PC-9 (cell line): ENCODE measurements at places on chromosomes 5 and 9. TPM values are rescaled to one million over a fixed set of nuclear protein-coding genes. Genes with fewer than 3 reads are reported as not detected.
A peak's percentile ranks its signal among the peaks of the same experiment; 100 is the strongest.

ACOT12 gene
- total RNA-seq, result not detected in 2 replicates

DNA sequence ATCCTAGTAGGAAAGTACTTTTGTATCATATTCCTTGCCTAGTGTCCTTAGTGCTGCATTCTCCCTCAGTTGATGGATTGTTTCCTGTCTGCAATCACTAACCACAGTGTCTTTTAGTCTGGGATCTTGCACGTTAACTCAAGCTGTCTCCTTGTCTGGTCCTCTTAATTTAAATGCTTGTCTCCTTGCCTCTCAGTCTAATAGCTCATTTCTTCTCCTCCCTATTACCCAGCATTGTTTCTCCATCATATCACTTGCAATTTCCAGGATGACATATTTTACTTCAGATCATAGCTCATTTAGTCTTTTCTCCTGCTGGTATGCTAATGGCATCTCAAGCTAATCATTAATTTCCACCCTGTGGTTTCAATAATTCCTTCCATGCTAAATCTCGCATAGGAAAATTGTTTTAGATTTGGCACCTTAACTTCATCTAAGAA is 2052.0 kb upstream of the C9orf72 start:
- H3K36me3 ChIP-seq, result no peaks in the 10 kb centered on the region
- no peak overlapping the region for H3K4me3 ChIP-seq
- no peaks in the 10 kb centered on the region for H3K4me1 ChIP-seq
- DNase-seq, result no peak
- H3K27me3 ChIP-seq, result no peaks in the 10 kb centered on the region

GPRIN1 gene
- total RNA-seq, result 7.2 and 11.0 TPM in 2 replicates

BAG1 gene
- total RNA-seq, result 21.9 and 35.5 TPM in 2 replicates

GRCh38 chr9:110799396-110799795 is 130.8 kb downstream of the MUSK start:
- no peaks in the 10 kb centered on the region for H3K36me3 ChIP-seq
- no peak overlapping the region for H3K4me3 ChIP-seq
- H3K27ac ChIP-seq, result no peak overlapping the region
- no peak for DNase-seq
- peaks cover 25% of the 10 kb centered on the region for H3K4me1 ChIP-seq

DNA sequence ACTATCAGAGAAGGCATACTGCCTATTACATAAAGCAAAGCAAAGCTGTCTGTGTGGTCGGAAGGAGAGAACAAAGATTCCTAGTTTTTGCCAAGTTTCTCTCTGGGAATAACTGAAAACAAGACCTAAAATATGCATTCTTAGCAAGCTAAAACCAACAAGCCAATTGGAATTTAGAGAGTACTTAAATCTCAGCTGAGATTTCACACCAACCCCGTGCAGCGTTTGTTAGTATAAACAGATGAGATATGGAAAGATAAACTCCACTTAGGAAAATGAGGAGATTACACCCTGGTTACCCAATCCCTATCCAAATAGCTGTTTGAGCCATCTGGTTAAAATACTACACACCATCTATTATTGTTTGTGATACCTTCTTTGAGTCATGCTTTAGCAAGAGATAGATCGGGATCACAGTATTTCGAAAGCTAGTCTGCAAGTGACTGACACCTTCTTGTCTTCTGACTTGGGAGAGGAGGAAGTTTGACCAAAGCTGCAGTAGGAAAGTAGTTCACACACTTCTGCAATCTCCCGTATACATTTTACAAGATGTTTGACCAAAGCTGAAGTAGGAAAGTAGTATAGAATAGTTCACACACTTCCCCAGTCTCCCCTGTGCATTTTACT is 18.2 kb downstream of the FAF2 start:
- peaks cover 9% of the 10 kb centered on the region for H3K4me1 ChIP-seq
- peak overlapping the region; percentile 19; the same call in 1 of the 2 replicates for H3K27ac ChIP-seq
- H3K36me3 ChIP-seq, result peaks cover 8% of the 10 kb centered on the region; the same call in 1 of the 2 replicates
- H3K27me3 ChIP-seq, result no peaks in the 10 kb centered on the region

DNA sequence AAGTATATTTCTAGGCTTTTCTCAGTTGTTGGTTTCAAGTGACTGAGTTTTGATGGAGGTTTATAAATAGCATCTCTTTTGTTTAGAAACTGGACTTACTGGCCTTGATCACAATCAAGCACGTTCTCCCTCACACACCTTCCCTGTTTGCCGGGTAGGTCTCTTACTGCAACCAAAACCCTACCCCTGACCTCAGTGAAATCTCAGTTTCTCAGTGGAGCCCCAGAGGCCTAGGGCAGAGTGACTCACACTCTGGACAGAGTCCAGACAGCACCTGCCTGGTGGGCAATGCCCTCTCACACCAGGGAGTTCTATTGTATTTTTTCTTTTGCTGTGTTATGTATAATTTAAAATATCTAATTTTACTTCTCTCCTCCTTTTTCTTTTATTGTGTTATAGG is 48.4 kb upstream of the EPB41L4B start:
- no peaks in the 10 kb centered on the region for H3K36me3 ChIP-seq
- H3K27me3 ChIP-seq, result no peaks in the 10 kb centered on the region
- no peak overlapping the region for H3K4me3 ChIP-seq
- peaks cover 37% of the 10 kb centered on the region for H3K4me1 ChIP-seq
- H3K27ac ChIP-seq, result peak overlapping the region; percentile 60

- no peaks in the 10 kb centered on the region for H3K36me3 ChIP-seq
- H3K27ac ChIP-seq, result no peak overlapping the region
- H3K4me3 ChIP-seq, result no peak overlapping the region
- H3K4me1 ChIP-seq, result peaks cover 25% of the 10 kb centered on the region
Observed at GRCh38 chr9:127341152-127341551, 55.8 kb upstream of the SLC2A8 start.

- no peak overlapping the region for H3K27ac ChIP-seq
- H3K4me3 ChIP-seq, result no peak overlapping the region
- no peaks in the 10 kb centered on the region for H3K27me3 ChIP-seq
- H3K36me3 ChIP-seq, result no peaks in the 10 kb centered on the region
- no peak for DNase-seq
Observed at GRCh38 chr5:59361454-59361853, 532.1 kb downstream of the PDE4D start.

DNA sequence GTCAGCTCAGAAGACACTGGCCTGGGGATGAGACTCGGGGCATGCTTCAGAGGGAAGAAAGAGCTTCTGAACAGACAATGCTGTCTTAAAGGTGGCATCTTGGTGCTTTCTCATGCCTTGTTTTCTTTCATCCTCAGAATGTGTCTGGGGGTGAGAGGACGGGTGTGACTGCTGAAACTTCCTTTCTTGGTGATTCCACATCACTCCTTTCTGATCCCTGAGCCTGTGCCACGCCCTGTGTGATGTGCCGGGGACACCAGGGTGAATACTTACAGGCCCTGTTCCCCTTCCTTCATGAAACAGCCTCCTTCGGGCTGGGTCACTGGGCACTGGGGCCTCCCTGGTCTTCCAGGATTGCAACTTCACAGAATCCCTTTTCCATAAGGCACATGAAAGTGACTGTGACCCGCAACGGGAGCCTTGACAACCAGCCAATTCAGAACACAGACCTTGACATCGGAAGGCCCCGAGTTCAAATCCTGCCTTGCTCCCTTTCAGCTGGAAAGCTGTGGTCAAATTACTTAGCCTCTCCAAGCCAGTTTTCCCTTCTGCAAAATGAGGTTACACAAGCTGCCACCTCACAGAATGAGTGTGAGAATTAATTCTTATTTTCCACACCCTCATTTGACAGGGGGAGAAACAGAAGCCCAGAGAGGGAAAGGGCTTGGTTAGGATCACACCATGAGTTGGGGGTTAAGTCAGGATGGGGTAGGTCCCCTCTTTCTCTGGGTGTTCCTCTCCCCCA is 44.1 kb upstream of the IL17B start:
- no peak for DNase-seq
- no peak overlapping the region for H3K4me3 ChIP-seq
- H3K27ac ChIP-seq, result no peak overlapping the region
- H3K4me1 ChIP-seq, result peaks cover 9% of the 10 kb centered on the region; the same call in 1 of the 2 replicates
- no peaks in the 10 kb centered on the region for H3K36me3 ChIP-seq

DNA sequence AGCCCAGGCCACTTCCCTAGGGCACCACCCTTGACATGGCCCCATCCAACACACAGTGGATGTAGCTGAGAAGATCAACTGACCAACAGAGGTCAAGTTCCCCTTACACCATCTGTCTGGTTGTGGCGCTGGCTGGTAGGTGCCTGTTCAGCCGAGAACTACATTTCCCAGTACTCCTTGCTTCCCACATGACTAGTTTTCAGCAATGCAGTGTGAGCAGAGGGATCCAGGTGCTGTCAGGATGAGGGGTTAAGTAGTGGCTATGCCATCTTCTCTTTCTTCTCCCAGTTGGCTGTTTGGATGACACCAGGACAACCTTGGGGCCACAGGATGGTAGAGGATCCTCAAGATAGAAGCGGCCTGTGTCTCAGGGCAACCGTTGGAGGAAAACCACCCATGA is 48.6 kb upstream of the SH3PXD2B start:
- DNase-seq, result no peak
- peaks cover 27% of the 10 kb centered on the region for H3K27me3 ChIP-seq
- H3K4me3 ChIP-seq, result no peak overlapping the region
- H3K27ac ChIP-seq, result no peak overlapping the region
- H3K36me3 ChIP-seq, result no peaks in the 10 kb centered on the region
- no peaks in the 10 kb centered on the region for H3K4me1 ChIP-seq

- no peak overlapping the region for H3K4me3 ChIP-seq
- H3K27ac ChIP-seq, result no peak overlapping the region
- H3K27me3 ChIP-seq, result peaks cover 32% of the 10 kb centered on the region
- H3K4me1 ChIP-seq, result no peaks in the 10 kb centered on the region
- DNase-seq, result no peak
- no peaks in the 10 kb centered on the region for H3K36me3 ChIP-seq
Observed at GRCh38 chr9:113955076-113955752, 79.1 kb downstream of the ZNF618 start.

TAF11L5 gene
- not detected in 2 replicates for total RNA-seq

DNA sequence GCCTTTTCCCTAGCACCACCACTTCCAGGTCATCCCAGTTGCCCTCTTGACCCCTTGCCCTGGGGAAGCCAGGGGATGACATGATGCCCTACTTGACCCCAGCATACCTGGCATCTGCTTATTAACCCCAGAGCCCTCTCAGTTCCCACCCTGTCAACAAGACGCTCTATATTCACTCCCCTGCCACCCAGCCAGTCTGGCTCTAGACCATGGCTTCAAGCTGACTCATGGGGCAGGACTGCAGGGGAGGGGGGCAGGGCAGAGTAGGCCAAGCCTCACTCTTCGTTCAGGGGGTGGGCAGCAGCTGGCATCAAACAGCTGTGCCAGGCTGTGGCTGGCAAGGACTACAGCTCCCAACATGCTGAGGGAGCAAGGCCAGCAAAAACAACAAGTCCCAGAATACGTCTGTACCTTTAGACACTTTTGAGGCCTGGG is 5.3 kb downstream of the ATOSB start:
- H3K27me3 ChIP-seq, result no peaks in the 10 kb centered on the region
- no peak for DNase-seq
- no peaks in the 10 kb centered on the region for H3K36me3 ChIP-seq
- no peak overlapping the region for H3K27ac ChIP-seq

GRCh38 chr9:99885747-99886146 is 20.7 kb upstream of the STX17 start:
- no peak overlapping the region for H3K4me3 ChIP-seq
- no peak overlapping the region for H3K27ac ChIP-seq
- no peaks in the 10 kb centered on the region for H3K4me1 ChIP-seq
- no peaks in the 10 kb centered on the region for H3K27me3 ChIP-seq

DNA sequence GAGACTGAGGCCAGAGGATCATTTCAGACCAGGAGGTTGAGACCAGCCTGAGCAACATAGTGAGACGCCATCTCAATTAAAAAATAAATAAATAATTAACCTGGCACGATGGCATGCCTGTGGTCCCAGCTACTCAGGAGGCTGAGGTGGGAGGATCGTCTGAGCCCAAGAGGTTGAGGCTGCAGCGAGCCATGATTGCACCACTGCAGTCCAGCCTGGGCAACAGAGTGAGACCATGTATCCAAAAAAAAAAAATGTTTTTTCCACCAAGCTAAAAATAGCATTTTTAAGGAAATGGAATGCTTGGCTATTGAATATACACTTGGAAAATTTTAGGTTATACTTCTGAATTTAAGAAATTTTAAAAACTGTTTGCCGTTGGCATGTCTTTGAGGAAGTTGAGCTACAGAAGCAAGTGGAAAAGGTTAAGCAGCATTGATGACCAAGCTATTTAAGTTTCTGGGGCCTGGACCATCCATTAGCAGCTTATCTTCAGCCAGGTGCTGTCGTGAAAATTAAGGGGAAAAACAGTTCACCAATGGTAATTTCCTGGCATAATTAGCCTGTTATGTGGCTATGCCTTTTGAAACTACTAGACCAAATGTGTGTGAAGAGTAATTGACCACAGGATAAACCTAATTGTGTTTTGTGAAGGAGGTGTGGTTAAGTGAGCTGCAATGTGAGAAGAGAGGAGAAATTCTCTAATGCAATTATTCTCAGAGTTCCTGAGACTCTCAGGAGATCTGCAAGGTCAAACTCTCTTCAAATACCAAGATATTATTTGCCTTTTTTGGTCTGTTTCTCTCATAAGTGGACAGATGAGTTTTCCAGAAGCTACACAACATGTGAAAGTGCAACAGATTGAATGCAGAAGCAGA is 21.0 kb downstream of the F2R start:
- no peak overlapping the region for H3K27ac ChIP-seq
- peaks cover 14% of the 10 kb centered on the region; the same call in 1 of the 2 replicates for H3K4me1 ChIP-seq
- no peak for DNase-seq

TMOD1 gene
- total RNA-seq, result 6.8 and 7.1 TPM in 2 replicates

GRCh38 chr9:78369639-78370219 is 72.8 kb downstream of the PSAT1 start:
- H3K4me3 ChIP-seq, result no peak overlapping the region
- H3K27ac ChIP-seq, result no peak overlapping the region
- DNase-seq, result peak; percentile 49
- H3K36me3 ChIP-seq, result no peaks in the 10 kb centered on the region

GRCh38 chr5:148788636-148789035 is 37.8 kb upstream of the ADRB2 start:
- H3K36me3 ChIP-seq, result no peaks in the 10 kb centered on the region
- H3K27ac ChIP-seq, result no peak overlapping the region
- no peak overlapping the region for H3K4me3 ChIP-seq
- no peaks in the 10 kb centered on the region for H3K27me3 ChIP-seq
- peak; percentile 33 for DNase-seq
- H3K4me1 ChIP-seq, result no peaks in the 10 kb centered on the region

- no peak for DNase-seq
- no peaks in the 10 kb centered on the region for H3K4me1 ChIP-seq
- no peaks in the 10 kb centered on the region for H3K36me3 ChIP-seq
- no peak overlapping the region for H3K4me3 ChIP-seq
- H3K27ac ChIP-seq, result no peak overlapping the region
Observed at GRCh38 chr9:123410281-123410910, 54.4 kb downstream of the CRB2 start.

MLANA gene
- total RNA-seq, result not detected in 2 replicates

TMEM215 gene
- not detected in 2 replicates for total RNA-seq

DNA sequence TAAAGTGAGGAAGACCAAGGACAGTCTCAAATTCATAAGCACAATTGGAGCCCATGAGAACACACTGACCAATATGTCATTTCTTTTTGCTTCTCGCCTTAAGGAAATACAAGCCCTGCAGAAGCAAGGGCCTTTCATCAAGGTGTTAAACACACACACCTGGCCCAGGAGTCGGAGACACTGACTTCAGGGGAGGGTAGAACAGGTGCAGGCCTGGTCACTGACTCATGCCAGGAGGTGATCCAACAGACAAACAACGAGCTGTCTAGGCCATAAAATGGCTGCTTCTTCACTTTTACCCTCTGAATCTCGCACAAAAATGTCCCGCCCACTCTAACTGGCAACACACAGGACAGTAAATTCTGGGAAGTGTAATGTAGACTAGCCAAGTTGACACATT is 62.7 kb downstream of the RGMB start:
- no peak overlapping the region for H3K4me3 ChIP-seq
- H3K27me3 ChIP-seq, result no peaks in the 10 kb centered on the region
- H3K36me3 ChIP-seq, result no peaks in the 10 kb centered on the region
- H3K27ac ChIP-seq, result no peak overlapping the region
- DNase-seq, result no peak

PDCD1LG2 gene
- 0.55 and 1.4 TPM in 2 replicates for total RNA-seq
